ENCODE measurements at places on chromosomes 3 and 15.

DNA sequence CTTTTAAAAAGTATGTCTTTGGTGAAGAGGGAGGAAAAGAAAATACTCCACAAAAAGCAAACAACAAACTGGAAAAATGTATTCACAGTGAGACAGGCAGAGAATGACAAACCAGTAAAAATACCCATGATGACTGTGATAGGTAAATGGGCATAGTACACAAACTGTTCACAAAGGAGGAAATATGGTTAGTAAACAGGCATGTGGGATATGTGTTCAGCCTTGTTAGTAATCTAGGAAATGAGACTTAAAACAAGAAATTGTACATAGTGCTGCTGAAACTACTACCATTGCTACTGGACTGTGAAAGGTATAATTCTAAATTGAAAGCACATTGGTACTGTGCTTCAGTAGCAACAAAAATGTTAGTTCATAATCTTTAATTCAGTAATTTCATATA is 50.1 kb downstream of the UBE2E2 start:
- DNase-seq: no peak

DNA sequence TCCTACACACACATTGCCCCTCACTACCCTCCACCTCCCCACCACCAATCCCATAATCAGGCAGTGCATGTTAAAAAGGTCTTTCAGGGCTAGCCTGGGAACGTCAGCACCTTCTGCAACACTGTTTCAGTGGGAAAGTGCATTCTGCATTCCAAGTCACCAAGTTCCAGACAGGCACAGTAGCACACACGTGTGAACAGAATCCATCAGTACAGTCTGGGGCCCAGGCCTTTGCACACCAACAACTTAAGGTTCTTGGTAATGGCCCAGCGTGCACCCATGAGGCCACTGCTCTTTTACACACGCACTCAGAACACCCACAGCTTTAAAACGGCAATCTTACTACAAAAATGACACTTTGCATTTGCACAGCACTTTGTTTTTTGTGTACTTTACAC is 1.2 kb downstream of the ANXA2 start:
- no peak for DNase-seq

DNA sequence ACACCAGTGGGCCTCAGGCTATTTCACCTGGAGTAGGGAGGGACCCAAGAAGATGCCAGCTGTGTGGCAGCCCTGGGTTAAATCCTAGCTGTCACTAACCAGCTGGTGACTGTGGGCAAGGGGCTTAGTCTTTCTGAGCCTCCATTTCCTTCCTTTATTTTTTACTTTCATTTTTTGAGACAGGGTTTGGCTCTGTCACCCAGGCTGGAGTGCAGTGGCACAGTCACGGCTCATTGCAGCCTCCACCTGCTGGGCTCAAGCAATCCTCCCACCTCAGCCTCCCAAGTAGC is 108.0 kb upstream of the SMAD3 start:
- DNase-seq: no peak

DNA sequence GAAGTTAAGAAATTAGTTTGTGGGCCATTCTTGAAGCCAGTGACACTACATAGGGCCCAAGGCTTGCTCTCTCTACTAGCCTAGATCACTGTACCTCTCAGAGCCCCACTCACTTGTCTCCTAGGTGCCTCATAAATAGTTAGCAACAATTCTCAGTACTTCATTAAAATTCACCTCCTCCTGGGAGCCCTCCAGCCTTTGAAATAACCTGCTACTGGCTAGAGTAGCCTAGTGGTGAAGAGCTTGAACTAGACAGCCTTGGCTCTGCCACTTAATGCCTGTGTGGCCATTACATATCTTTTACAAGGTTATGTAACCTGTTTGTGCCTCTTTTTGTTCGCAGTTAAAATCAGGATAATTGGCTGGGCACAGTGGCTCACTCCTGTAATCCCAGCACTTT is 89.3 kb downstream of the UBE2E2 start:
- no peak for DNase-seq

DNA sequence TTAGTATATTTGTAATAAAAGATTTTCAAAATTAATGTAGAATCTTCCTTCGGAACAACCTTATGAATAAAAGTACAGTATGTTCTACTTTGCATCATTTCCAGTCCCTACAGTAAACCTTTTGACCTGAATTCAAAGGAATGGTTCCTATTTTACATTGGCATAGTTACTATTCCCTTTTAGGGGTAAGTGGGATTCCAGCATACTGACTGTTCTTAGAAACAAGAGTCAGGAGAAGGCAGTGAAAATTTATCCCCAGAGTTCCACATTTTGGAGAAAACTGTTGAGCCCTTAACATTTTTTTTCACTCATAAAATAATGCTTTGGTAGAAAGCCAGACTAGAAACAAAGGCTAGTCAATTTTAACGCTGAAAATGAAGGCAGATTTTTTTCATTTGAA is 78.1 kb downstream of the P3H2 start:
- no peak for DNase-seq

GRCh38 chr3:179603831-179604230 is 607 bp downstream of the MRPL47 start:
- DNase-seq: no peak

DNA sequence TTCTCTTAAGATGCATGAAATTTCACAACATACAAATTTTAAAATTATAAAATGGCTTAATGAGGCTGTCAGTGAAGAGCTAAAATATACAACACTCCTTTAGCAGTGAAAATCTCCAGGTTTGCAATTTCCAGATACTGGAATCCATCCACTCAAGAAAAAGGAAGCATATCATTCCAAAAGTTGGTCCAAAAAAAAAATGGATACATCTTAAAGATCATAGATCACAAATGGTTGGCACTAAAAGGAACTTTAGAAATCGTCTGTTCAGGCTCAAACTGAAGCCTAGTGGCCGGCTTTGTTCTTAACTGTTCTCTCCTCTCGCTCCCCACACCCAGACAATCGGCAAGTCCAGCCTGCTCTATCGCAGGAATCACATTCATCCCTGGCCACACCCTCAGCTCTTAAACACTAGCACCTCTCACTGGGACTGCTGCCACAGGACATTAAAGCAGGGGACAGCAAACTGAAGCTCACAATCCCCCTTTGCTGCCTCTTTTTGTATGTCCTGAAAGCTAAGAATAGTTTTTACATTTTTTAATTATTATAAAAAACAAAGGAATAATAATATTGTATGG is 130.3 kb upstream of the CDIN1 start:
- DNase-seq: no peak

DNA sequence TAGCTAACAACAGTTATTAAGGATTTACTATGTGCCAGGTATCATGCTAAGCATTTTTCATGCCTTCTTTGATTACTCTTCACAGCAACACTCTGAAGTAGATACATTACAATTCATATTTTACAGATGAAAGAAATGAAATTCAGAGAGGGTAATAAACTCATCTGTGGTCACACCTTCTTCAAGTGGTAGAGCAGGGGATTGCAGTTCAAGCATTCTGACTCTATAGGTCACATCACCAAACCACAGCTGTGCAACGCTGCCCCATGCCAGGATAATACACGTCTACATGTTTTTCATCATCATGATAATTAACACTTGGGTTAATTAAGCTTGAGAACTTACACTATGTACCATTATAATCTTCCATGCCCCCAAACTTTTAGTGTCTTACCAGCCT is 98.5 kb downstream of the LRRC3B start:
- DNase-seq: no peak

DNA sequence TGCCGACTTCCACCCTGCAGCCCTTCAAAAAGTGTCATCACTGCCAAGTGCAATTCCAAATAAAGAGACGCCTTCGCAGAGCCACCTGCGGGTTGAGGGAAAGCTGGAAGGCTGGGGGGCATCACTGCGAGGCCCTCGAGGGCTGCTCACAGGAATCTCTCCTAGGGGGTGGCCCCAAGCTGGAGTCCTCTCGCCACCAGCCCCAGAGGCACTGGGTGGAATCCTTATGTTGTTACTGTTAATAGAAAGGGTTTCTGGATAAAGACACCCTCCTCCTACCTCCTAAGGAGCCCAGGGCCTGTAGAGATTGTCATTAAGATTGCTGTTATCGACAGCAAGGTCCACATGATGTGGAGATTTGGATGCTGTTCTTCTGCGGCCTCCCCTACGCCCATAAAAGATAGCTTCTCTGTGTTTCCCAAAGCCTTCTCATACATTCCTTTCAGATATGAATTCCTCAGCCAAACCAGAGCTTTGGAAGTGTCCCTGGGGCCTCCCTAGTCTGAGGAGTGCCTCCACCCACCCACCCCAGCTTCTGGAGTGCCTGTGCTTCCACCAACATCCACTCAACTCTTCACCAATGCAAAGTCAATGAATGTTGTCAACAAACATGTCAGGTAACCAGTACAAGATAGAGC is 512.7 kb downstream of the SHQ1 start:
- no peak for DNase-seq

Measured in activated naive CD4-positive, alpha-beta T cell treated with anti-CD3 and anti-CD28 coated beads, Interleukin-2, amount 10 ng/mL, durations not matched to agents 7 days and 5 days (primary cell).